ENCODE measurements at places on chromosomes 5 and 9.

GRCh38 chr5:130994496-130995253 lies 170.4 kb downstream of the HINT1 start:
- no peak for DNase-seq

GRCh38 chr9:78167356-78167755 lies 68.5 kb upstream of the CEP78 start:
- no peak for DNase-seq

- DNase-seq: no peak
These were observed 160.0 kb downstream of the PAPPA start for GRCh38 chr9:116313638-116314037.

DNA sequence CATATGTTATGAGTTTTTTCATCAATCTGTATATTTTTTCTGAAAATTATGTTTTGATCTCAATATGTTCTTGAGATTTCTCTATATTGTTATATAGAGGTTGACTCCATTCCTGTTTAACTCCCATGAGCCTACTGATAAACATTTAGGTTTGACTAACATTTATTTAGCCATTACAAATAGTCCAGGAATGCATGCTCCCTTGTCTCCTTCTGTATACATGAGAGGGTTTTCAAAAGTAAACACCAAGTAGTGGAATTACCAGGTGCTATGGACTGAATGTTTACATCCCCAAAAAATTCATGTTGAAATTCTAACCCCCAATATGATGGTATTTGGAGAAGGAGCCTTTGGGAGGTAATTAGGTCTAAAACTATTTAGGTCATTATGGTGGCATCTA lies 3.5 kb upstream of the OR5C1 start:
- no peak for DNase-seq

GRCh38 chr9:90770182-90770738 lies 31.4 kb upstream of the SYK start:
- DNase-seq: no peak

DNA sequence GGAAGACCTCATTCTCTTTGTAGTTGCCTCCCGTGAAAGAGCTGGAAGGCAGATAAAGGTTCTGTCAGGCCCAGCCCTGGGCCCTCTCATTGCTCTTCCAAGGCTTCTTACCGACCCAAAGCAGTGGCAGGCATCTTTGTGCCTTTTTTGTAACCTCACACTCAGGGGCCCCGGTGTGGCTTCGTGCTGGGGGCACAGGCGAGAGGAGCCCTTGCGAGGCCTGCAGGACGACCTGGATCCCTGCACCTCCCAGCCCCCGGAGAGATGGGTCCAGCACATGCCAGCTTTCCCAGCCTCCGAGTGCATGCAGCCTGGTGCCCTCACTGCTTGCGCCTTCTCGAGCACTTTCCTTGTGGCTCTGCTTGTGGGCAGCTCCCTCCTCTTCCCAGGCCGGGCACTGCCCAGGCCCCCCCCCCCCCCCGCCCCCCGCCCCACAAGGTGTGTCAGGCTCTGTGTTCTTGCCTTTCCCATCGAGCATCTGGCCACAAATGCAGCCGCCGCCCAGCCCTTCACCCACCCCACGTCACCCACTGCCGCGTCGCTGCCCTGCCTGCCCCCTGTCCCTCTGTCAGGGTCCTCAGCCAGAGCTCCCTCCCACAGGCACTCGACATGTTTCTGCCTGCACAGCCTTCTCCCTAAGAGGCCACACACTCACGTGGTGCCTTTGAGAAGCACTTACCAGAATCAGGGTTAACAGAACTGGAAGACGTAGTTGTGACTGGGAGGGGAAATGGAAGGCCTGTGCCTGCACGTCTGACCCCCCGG lies 63.7 kb upstream of the CACNA1B start:
- DNase-seq: no peak

- no peak for DNase-seq
These were observed 32.6 kb upstream of the SPTLC1 start for GRCh38 chr9:92147852-92148180.

GRCh38 chr5:77900691-77901090 lies 124.6 kb upstream of the TBCA start:
- no peak for DNase-seq

DNA sequence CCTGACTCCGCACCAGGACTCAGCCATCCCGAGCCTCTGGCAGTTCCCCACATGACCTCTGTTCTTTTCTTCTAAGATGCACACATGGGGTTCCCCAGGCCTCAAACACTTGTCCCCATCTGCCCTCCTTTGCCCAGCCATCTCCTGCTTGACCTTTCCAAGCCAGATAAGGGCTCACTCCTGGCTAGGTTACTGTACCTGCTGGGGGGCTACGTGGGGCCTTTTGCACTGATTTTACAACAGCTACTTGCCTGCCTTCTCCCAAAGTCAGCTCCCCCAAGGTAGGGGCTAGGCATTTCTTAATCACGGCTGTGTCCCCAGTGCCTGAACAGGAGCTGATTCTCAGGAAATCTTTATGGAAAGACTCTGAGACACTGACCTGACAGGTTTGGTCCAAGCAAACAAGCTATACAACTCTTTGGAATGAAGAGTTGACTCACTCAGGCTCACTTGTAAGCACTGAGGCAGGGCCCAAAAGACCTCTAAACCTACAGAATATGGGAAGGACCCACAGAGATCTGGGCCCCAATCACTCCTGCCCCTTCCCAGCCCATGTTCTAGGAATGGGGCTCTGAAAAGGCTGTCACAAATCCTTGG lies 2.5 kb downstream of the MACROH2A1 start:
- DNase-seq: no peak

All from stimulated activated CD8-positive, alpha-beta memory T cell treated with anti-CD3 and anti-CD28 coated beads, Interleukin-4, amount 100 ng/mL, for 4 hours (primary cell).